HS-27A (cell line): ENCODE measurements at places on chromosomes 2 and 18.

DNA sequence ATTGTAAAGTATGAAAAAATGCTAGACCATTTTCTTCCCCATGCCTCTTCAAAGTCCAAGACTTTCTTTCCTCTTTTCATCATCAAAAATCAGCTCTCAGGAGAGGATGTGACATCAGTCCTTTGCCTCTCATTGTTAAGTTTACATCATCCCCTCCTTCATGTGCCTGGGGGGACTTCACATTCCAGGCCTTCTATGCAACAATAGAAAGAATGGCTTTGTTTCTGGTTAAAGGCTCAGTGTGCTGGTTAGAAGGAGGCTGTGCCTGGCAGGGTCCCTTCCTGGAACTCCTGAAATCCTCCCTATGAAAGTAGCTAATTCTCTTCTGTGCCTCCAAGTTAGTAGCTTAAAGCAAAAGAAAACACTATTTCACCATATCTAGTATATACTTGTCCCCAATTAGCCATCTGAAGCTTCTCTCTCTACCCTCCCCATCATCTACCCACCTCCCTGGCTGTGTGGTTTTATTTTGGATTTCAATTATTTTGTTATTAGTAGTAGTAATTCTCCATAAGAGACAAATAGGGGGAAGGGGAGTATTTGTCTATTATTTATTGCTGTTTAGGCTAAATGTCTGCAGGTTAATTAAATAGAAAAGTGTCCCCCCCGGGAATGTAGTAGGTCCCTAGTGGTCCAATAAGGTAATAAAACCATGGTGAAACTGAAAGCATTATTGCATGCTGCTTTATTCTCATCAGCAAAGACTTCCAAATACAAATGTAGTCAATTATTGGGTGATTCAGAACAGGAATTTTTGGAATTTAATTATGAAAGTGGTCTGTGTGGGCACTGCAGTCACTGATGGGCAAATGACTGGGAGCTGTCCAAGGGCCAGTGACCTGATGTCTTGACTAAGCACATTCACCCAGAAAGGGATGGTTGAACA is 69.0 kb downstream of the CPO start:
- no peak for DNase-seq

DNA sequence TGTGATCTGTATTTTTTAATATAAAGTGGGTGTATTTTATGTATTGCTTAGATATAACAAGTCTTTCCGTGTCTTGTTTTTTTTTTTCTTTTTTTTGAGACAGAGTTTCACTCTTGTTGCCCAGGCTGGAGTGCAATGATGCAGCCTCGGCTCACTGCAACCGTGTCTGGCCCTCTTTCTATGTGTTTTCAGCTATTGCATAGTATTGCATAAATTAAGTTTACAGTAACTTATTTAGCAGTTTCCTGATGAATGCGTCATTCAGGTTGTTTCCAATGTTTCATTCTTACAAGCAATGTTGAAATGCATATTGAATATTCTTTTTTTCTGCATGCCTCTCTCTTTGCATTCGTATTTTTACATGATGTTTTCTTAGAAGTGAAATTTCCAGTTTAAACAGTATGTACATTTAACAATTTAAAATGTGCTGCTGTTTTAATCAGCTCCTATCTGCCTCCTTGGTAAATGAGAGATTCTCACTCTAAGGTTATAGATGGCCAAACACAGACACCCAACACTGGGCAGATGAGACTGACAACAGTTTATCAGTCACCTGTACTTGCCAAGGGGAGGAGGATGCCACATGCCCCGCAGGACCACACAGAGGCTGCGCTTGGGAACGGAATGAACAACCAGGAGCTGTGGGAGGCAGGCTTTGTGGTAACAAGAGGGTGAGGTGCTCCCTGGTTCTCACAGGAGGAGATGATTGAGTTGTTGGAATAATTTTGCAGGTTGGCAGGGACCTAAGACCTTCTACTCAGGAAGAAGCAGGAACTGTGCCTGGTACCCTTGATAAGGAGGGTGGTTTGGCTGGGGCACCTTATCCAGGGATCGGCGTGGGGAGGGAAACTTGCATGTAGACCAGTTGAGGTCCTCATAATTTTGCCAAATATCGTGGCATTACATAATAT is 7.5 kb downstream of the SLC9A4 start:
- no peak for DNase-seq

GRCh38 chr2:11437602-11438001 is 28.4 kb downstream of the E2F6 start:
- no peak for DNase-seq

DNA sequence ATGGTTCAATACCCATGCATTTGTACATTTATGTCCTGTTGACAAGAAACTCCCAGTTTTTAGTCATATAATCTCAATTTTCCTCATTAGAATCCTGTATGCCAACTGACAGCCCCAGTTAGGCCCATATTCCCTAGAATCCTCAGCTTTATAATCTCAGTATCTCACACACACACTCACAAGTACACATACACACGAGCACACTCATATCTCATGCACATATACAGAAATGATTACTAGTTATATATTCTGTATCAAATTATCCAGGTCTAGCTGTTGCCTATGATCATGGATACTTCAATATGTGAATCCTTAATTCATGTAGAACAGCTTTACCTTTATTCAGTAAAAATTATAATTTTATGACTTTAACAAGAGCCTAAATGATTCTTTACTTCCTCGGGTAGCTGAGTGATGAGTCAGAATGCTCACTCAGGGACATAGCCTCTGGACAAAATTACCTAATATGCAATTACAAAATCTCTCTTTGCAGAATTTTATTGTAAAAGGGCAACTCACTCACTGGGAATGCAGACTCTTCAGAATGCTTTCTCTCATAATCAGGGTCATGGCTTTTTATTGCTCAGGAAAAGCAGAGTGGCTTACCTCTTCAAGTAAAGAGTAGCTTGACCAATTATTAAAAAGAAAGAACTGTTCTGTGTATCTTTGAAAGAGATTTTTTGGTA is 193.6 kb upstream of the PIK3C3 start:
- DNase-seq: peak; percentile 1

GRCh38 chr2:237901932-237902850 is 42.8 kb downstream of the RAMP1 start:
- no peak for DNase-seq

GRCh38 chr18:45386041-45386655 is 229.1 kb upstream of the SLC14A2 start:
- no peak for DNase-seq

DNA sequence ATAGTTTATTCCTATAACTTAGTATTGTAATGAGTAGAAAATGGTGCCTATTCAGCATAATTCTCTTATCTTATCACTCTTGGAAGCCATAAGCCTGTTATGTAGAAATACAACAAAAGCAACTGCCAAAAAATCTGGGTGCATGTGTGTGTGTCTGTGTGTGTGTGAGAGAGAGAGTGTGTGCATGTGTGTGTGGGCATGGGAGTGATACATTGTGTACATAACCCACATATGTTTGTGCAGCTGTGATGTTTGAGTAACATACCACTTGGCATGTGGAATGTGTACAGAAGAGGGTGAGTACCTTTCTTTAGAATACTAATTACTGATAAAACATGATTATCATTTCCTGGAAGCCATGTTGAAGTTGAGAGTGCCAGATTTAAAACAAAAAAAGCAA is 642.3 kb upstream of the SYT4 start:
- DNase-seq: no peak

- DNase-seq: no peak
Measured at GRCh38 chr2:34844629-34845028, 1245.5 kb upstream of the FAM98A start.

DNA sequence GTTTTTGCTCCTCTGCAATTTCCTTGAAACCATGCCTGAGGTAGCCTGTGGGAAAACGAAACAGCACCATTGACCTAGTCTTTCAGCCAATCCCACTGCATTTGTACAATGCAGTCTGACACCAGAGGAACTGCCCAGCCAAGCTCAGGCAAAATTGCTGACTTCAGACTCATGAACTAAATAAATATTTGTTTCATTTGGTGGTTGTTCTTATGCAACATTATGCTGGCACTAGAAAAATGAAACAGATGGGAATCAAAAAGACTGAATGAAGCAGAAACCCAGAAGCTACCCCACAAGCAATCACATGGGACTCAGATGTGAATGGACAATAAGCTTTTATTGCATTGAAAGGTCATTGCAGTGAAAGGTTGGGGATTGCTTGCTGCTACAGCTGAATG is 1.7 kb downstream of the NAT8 start:
- no peak for DNase-seq

GRCh38 chr2:12320991-12321641 is 395.6 kb upstream of the TRIB2 start:
- peak; percentile 97 for DNase-seq

- DNase-seq: no peak
Measured at GRCh38 chr2:187165936-187166610, 282.0 kb downstream of the CALCRL start.

- DNase-seq: peak; percentile 19
Measured at GRCh38 chr2:134988994-134989605, 58.1 kb downstream of the MAP3K19 start.

- DNase-seq: no peak
Measured at GRCh38 chr2:121210691-121211090, 74.3 kb downstream of the TFCP2L1 start.

GRCh38 chr2:133213651-133214050 is 354.6 kb downstream of the NCKAP5 start:
- no peak for DNase-seq

GRCh38 chr2:1510176-1510575 is 96.9 kb downstream of the TPO start:
- no peak for DNase-seq

DNA sequence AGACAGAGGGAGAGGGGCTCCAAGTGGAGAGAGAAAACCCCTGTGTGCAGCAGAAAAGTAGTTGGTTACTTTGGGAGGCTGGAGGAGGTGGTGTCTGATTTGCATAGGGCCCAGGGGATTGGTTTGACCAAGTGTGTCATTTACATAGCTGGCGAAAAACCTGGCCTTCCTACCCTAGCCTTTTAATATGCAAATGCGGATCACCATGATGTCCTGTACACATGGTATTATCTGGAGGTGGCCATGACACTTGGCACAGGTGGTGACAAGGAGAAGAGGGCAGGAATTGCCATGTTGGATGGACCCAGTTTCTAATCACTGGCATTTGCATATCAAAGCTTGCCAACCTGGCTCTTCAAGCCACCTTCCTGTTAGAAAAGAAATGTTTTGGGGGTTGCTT is 120.8 kb upstream of the CHAC2 start:
- DNase-seq: no peak

GRCh38 chr2:197931661-197932312 is 127.4 kb downstream of the PLCL1 start:
- DNase-seq: no peak

- DNase-seq: no peak
Measured at GRCh38 chr18:40004246-40004645, 1950.8 kb upstream of the PIK3C3 start.

DNA sequence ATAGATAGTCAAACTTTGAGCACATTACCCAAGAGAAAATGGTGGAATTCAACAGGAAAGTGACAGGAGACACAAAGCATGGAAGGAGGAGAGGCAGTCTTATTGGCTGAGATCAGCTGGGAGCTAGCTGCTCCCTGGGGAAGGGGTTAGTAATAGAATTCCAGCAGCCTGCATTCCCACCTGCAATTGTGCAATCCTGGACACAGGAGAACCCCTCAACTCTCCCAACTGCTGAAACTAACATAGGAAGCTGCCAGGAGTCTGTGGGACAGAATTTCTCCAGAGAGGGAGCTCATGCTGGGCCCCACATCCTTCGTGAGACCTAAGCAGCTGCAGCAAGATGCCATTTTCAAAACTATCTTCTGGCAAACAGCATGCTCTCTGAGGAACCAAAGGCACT is 69.8 kb upstream of the ACVR1C start:
- no peak for DNase-seq

GRCh38 chr2:228731517-228731916 is 539.6 kb downstream of the PID1 start:
- DNase-seq: peak; percentile 30

DNA sequence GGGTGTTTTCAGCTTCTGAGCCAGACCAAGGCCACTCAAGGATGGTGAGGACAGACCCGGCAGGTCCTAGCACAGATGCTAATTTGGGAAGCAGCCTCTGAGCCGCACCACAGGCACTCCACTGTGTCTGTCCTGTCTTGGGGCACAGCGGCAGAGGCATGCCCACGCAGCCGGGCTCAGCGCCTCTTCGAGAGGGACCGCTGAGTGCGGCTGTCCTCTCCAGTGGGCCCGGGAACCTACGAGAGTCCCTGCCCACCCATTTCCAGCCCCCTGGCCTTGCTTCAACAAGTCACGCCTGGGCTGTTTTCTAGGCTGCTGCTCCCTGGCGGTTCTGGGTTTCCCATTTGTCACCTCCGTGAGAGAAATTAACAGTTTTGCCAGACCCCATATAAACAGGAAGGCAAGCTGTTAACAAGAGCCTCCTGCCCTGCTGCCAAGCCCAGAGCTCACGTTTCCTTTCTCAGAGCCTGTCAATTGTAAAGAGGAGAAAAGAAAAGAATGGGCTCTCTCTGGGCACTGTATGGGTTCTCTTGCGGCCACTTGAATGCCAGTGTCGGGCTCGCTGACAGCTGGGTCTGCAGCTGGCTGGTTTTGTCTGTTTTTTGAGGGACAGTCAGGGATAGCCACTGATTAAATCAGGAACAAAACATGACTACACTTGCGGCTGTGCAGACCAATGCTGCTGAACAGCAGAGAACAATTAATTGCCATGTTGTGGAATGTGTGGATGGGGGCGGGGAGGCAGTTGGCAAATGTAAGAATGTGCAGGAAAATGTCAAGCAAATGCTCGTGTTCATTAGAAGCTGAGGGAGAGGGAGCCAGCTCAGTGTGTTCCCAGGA is 30.6 kb downstream of the TMEM17 start:
- DNase-seq: no peak

DNA sequence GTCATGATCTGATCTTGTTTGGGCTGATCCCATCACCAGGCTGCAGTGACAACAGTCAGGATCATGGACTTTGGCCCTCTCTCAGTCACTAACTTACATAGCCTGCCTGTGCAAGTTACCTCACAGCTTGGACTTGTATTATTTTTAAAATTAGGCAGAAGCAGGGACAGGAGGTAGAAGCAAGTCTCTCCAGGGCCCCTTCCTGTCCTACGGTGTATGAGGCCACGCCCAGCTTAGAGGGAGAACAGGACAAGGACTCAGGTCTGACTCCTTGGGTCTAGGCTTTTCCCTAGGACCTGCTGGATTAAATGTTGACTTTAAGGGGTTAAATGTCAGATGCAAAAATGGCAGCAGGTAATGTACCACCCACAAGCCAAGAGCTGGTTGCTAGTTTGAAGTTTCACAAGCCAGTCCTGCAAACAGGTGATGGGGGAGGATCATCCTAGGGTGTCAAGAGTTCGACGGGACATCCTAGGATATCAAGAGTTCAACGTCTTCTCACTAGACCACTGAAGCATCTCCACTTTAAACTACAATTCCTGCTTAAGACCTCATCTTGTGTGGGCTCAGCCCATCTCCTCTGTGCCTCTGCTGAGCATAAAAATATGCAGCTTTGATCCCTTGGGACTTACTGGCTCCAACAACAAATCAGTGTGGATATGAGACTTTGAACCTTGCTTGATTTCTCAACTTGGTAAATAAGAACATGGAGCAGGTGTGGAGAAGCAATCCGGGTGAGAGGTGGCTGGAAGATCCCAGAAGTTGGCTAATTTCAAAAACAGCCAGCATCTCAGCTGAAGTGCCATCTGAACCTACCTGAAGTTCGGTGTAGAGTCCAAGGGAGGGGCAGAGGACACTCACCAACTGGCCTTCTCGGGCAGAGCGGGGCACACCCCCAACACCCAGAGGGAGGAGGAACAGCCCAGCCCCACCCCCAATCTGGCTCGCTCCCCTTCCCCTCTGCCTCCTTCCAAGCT is 39.5 kb downstream of the SFXN5 start:
- DNase-seq: no peak

GRCh38 chr2:586641-587076 is 90.5 kb downstream of the TMEM18 start:
- no peak for DNase-seq

- DNase-seq: no peak
Measured at GRCh38 chr2:190443778-190444481, 35.8 kb downstream of the MFSD6 start.
